ENCODE measurements at places on chromosomes 4 and X. TPM values are rescaled to one million over a fixed set of nuclear protein-coding genes. Genes with fewer than 3 reads are reported as not detected.

FAM184B gene
- under 0.01 TPM for total RNA-seq

BEX4 gene
- total RNA-seq, result 20.9 TPM

REELD1 gene
- total RNA-seq, result not detected

UTP14A gene
- 17.4 TPM for total RNA-seq

FOXP3 gene
- total RNA-seq, result not detected

PPP1R2C gene
- total RNA-seq, result not detected

ATP6AP2 gene
- total RNA-seq, result 102 TPM

IL15 gene
- total RNA-seq, result 5.3 TPM

ACOT9 gene
- 52.6 TPM for total RNA-seq

PFKFB1 gene
- total RNA-seq, result 0.16 TPM

HPGDS gene
- not detected for total RNA-seq

ZMYM3 gene
- 30.7 TPM for total RNA-seq

MAOB gene
- 0.24 TPM for total RNA-seq

XAGE2 gene
- not detected for total RNA-seq

NOX1 gene
- not detected for total RNA-seq

ZNF711 gene
- total RNA-seq, result 1.1 TPM

ANOS1 gene
- total RNA-seq, result 0.12 TPM

SOX3 gene
- not detected for total RNA-seq

XAGE1B gene
- total RNA-seq, result not detected

F11 gene
- not detected for total RNA-seq

SLC25A53 gene
- total RNA-seq, result 9.6 TPM

S100P gene
- not detected for total RNA-seq

UGT2A1 gene
- not detected for total RNA-seq

APLN gene
- total RNA-seq, result 1.3 TPM

CAPN6 gene
- total RNA-seq, result 0.16 TPM

SGMS2 gene
- total RNA-seq, result 240 TPM

VEGFC gene
- total RNA-seq, result 24.7 TPM

WDR1 gene
- 422 TPM for total RNA-seq

LANCL3 gene
- total RNA-seq, result 0.32 TPM

PAGE1 gene
- not detected for total RNA-seq

NHSL2 gene
- total RNA-seq, result 25.6 TPM

ASMT gene
- 0.12 TPM for total RNA-seq

ZAR1 gene
- not detected for total RNA-seq

PPP4R3C gene
- total RNA-seq, result not detected

DCAF8L1 gene
- total RNA-seq, result not detected

CLDN2 gene
- not detected for total RNA-seq

OR13H1 gene
- not detected for total RNA-seq

L1CAM gene
- total RNA-seq, result 47.4 TPM

GPR34 gene
- not detected for total RNA-seq

All from hair follicle dermal papilla cell (primary cell).